ENCODE measurements at places on chromosomes 1 and 21.

DNA sequence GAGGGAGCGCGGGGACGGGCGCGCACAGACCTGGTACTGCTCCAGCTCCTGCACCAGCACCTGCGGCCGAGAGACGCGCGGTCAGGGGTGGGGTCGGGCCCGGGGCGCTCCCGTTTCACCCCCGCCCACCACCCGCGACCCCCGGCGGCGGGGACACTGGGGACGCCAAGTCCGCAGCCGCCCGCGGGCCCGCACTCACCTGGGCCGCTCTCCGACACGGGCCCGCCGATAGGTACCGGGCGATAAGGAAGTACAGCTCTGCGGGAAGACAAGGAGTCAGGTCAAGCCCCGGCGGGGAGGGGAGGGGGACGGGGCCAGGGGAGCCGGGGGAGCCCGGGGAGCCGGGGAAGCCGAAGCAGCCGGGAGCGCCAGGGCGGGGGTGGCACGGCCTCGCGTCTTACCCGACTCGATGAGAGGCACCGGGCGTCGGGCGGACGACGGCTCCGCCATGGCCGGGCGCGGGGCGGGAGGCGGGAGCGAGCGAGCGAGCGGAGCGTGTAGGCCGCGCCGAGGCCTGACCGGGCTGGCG is 326 bp downstream of the BRWD1 start:
- no peak for DNase-seq

GRCh38 chr1:17654519-17654918 is 100.6 kb upstream of the ACTL8 start:
- DNase-seq: no peak

DNA sequence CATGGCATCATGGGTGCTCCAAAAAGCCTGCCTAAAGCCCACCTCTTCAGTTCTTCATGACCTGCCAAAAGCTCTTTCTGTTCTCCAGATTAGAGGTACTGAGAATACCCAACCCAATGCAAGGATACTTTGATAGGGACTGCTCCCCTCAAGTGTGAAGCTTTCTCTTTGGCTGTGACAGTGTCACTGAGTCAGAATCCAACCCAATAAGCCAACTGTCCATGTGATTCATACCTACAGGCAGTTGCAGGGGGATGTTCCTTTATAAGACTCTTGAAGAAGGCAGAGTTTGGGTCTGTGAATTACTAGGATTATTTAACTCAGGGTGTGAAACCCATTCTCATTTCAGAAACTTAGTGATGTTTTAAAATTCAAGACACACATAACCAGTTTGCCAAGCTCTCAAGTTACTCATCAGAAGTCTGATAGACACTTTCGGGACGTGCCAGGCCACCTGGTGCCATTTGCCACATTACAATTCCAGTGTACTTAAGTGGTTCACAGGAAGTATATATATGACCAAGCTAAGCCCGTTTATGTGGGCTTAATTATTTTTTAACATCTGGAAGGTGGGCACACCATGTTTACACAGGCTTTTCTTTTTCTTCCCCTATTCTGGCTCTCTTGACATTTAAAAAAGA is 265.8 kb downstream of the NFIA start:
- no peak for DNase-seq

GRCh38 chr1:221165839-221166500 is 286.7 kb downstream of the HLX start:
- no peak for DNase-seq

DNA sequence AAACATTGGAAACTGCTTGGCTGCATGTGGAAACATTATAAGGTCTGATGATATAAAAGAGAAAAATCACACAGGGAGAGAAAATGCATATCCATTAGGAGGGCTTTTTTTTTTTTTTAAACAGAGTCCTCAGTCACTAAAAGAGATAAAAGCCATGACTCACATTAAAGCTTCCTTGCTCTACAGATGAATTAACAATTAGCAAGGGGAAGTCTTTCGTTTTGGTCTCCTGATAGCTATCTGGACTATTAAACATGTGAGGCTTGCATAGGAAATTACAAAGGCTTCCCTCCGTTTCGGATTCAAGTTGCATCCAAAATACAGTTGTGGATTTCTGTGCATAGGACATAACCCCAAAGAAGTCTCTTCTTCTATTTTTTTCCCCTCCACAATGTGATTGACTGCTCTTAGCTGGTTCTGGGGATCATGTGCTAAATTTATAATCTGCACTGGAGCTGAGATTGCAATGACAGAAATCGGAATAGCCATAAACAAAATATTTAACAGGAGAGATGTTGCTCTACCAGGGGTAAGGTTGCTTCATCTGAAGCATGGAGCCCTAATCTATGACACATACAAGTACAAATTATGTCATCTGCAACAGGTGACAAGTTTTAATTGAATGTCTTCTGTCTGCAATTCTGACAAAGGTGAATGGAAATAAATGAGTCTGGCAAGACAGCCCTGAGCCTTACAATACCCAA is 146.8 kb downstream of the ESRRG start:
- no peak for DNase-seq

DNA sequence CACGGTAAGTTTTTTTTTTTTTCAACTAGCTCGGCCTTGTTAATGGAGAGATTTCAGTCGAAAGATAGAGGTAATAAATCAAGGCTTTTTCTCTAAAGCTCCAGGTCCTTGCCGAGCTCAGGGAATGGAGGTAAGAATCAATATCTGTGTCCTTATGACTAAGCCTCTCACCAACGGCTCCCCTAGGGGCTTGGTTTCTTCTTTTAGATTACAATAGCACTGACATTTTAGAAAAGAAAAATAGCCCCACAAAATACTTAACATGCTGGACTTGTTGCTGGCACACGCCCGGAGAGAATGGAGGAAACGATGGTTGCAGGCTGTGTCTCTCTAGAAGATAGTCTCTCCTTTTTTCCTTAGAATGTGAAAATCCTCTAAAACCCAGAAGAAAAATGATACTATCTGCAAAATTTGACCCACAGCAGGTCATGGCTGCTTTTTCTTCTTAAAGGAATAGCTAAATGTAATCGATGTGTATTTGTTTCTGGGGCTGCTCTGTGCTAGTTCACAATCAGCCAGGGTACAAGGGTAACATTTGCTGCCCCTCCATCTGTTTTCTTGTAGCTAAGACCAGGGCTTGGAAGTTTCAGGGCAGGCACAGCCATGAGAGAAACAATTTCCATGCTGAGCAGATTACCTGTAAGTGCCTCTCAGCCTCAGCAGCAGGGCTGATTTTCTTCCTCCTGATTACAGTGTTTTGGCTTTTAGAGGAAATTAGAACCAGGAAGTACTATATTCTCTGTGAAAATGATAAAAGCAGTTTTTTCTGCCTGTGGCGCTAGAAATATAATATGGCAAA is 86.2 kb upstream of the GNG12 start:
- DNase-seq: no peak

GRCh38 chr1:184457500-184457899 is 70.7 kb downstream of the C1orf21 start:
- DNase-seq: no peak

- DNase-seq: no peak
Observed at GRCh38 chr1:116006486-116006964, 30.2 kb downstream of the SLC22A15 start.

- no peak for DNase-seq
Observed at GRCh38 chr1:204417074-204417997, 5.7 kb upstream of the PPP1R15B start.
